Activated CD4-positive, alpha-beta memory T cell treated with anti-CD3 and anti-CD28 coated beads for 36 hours (primary cell): ENCODE measurements at places on chromosomes 11 and 22. TPM values are rescaled to one million over a fixed set of nuclear protein-coding genes. Genes with fewer than 3 reads are reported as not detected.

DNA sequence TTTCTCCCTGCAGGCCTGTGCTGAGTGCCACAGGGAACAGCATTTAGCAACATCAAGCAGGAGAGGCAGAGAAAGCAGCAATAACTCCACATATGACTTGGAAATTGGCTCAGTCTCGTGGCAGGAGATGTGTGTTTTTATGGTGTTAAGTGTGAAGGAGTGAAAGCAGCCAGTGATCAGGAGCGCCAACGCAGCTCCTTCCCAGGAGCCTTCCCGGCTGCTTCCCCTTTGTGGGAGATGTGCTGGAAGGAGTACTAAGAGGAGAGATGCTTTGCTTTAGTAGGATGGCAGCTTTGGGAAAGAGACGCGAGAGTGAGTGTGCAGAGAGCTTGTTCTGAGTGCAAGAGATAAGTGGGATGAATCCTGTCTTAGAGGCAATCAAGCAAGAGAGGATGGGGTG lies 54.7 kb upstream of the KIRREL3 start:
- DNase-seq: no peak

DNA sequence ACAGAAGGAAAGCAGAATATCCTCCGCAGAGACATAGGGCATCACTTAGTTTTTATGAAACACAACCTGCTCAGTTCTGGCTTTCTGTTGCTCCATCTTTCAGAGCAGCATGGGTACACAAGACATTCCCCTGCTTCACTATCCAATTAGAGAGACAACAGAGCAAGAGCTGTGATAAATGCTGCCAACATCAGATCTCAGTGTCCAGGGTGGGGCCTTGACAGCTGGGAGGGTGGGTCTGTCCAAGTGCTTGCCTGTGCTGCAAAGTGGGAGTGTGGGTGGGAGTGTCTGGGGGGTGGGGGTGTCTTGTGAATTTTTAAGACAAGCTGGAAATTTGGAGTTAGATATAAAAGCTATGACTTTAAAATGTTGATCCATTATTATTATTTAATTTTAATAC lies 369.6 kb downstream of the TENM4 start:
- no peak for DNase-seq

DNA sequence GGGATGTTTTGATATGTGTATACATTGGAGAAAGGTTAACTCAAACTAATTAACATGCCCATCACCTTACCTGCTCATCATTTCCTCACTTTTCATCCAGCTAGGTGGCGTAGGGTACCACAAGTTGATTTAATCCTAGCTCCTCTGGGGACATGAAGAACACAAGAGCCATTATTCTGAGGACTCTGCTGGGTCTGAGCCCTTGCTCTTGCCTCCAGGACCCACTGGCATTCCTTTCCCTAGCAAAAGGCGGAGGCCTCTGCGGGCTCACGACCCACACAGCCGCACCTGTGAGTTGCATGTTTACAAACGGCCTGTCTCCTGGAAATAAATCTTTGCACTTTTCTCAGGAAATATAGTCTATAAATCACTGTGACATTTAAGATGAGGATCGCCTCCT lies 871.9 kb downstream of the TBC1D22A start:
- DNase-seq: no peak

GRCh38 chr22:38792833-38793232 lies 1.1 kb downstream of the DNAL4 start:
- DNase-seq: peak; percentile 45

- no peak for DNase-seq
Measured at GRCh38 chr22:25629613-25630012, 65.1 kb downstream of the GRK3 start.

DNA sequence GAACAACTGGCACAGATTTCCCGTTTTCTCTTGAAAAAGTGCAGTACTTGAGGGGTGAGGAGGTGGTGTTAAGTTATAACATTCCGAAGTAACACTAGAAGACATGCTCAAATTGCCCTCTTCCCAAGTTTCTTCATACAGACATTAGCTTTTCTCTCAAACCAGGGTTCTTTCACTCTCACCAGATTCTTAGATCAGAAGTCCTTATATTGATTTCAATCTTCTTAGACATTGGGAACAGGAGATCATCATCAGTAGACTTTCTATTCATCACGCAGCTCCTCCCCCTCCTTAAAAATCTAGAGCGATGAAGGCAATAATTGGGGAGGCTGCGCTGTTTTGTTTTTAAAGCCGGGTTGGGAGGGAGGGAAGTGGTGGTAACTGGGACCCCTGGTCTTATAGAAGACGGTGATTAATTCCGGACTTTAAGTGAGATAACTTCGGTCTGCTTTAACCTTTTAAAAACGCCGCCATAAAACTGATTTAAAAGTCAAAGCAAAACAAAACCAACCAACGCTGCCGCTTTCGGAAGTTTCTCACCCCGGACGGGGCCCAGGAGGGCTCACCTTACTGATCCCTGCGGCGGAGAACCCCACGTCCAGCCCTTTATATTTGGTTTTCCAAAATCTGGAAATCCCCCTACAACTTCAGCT lies 665 bp downstream of the USP28 start:
- DNase-seq: no peak

- no peak for DNase-seq
Measured at GRCh38 chr22:27835446-27835845, 33.9 kb upstream of the MN1 start.

DNA sequence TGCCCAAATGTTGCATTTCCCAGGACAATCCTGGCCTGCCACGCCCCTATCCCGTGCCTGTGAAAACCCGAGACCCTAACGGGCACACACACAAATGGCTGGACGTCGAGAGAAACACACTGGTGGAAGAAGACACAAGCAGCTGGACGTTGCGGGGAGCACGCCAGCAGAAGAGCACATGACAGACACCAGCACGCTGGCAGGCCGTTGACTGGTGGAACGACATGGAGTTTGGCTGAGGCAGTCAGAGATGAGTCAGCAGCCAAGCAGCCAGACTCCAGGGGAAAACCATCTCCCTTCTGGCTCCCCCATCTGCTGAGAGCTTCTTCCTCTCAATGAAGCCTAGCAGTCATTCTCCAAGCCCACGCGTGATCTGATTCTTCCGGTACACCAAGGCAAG lies 606.7 kb upstream of the LRRC4C start:
- DNase-seq: no peak

GRCh38 chr11:47918370-47918690 lies 62.0 kb upstream of the PTPRJ start:
- DNase-seq: no peak

- DNase-seq: no peak
Measured at GRCh38 chr11:71458146-71459070, 5.4 kb downstream of the NADSYN1 start.

DNA sequence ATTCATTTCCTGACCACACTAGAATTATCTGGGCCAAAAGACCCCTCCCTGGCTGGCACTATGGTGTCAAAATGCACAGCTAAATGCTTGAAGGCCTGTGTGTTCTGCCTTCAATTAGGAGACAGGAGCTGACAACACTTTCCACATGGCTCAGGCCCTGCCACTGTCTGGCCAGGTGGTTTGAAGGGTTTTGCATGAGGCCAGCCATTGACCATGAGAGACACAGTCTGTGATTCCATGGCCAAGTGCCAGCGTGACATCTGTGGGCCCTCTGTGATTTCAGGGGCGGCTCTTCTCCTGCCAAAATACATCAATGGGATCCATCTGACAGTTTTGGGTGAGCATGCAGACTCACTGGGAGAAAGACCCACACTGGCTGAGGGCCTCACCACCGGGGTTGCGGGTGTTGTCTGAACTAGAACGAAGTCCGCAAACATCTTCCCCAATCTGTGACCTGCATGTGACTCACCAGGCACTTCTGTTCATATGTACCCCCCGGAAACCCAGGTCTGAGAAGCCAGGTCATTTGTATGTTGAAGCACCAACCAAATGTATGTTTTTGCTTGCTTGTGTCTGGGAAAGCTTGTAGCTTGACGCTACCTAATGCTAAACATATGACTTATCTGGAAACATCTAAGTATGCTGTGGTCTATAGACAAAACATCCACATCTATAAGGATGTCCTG lies 20.7 kb upstream of the NAV2 start:
- no peak for DNase-seq

DNA sequence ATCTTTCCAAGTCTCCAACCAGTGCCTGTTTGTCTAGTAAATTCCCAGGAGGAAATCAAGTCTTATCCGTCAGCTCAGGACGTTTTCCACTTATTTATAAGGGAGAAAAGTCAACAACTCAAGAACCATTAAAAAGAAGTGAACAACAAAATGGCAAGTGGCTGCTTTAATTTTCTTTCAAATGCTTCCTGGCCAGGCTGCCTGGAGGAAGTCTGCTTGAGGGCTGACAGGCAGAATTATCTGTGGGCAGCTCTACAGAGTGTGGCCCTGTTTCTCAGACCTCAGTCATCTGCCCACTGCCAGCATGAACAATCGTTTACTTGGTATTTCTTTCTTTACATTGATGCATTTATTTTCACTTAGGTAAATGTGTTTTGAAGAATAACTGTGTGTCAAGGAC lies 281.9 kb upstream of the ISX start:
- DNase-seq: no peak

DNA sequence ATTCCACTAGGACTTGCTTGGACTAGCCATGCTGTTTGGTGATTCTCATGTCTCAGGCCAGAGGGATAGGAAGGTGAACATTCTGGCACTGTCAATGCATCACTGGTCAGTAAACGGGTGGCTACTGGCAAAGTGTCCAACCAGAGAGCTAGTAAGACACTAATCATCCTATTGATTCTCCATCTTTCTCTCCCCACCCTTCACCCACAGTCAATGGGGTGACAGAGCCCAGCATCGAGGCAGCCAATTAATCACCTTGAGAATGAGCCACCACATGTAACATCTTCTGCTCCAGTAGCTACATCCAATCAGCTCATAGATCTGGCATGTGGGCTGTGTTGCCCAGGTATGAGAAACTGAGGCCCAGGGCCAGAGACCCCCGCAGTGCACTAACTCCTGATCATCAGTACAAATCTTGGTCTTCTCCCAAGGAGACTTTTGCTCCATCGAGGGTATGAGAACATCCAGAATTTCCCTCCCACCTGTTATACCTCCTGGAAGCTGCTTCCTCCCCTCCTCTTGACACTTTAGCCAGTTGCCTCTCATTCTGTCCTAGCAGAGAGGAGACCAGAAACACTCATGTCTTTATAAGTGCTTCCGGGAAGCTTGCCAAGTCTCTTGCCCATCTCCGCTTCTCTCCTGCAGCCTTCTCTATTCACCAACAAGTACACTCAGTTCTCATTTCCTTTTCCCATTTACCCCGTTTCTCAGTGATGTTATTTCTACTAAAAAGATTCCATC lies 17.0 kb downstream of the HTR3A start:
- no peak for DNase-seq

GRCh38 chr11:74546752-74547151 lies 45.6 kb upstream of the POLD3 start:
- DNase-seq: no peak

- DNase-seq: no peak
Measured at GRCh38 chr22:25084405-25085107, 115.1 kb upstream of the CRYBB3 start.

DNA sequence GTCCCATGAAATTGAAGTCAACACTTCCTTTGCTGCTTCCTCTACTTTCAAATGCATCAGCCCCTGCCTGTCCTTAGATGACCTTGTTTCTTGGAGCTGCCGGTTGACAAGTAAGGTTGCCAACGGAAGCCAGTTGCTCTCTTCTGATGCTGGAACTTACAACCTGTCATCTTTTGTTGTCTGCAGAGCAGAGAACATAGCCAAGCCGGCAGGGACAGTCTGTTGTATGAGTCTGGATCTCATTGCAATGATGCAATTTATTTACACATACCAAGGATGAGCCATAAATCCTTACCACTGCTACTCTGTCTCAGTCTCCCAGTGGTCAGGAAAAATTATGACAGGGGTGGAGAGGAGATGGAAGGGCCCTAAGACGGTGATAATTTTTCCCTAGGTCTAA lies 151.4 kb downstream of the BLID start:
- DNase-seq: no peak

- no peak for DNase-seq
Measured at GRCh38 chr11:131808470-131808869, 438.1 kb downstream of the NTM start.

DNA sequence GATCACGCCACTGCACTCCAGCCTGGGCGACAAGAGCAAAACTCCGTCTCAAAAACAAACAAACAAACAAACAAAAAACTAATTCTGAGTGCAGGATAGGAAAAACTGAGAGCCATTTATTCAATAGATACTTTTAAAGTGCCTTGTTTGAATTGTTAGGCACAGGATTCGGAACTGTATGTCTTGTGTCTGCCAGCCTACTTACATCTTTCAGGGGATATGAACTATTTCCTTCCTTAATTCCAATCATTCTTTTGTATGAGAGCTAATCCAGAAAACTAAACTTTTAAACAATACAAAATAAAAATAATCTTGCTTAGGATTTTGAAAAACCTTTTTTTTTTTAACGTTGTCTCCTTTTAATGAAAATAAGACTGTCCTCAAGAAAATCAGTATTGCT lies 12.6 kb downstream of the UVRAG start:
- DNase-seq: no peak

GRCh38 chr11:66894141-66894540 lies 37.3 kb downstream of the LRFN4 start:
- DNase-seq: no peak

GRCh38 chr22:39522567-39523300 lies 2.4 kb downstream of the ATF4 start:
- peak; percentile 51 for DNase-seq

GRCh38 chr11:70694371-70694770 lies 296.0 kb downstream of the CTTN start:
- no peak for DNase-seq

GRCh38 chr11:76023236-76024068 lies 182.8 kb downstream of the WNT11 start:
- no peak for DNase-seq

DNA sequence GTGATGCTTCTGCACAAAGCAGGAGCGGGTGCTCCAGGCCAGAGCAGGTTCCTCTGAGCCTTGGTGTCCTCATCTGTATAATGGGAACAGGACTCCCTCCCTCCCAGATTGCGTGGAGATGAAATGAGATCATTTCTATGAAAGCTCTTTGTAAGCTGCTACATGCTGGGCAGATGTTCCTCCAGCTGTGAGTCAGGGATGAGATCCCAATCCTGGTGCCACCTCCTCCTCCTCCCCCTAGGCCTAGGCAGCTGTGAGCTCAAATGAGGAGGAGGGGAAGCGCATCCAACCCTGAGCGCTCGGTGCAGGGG lies 7.0 kb upstream of the CABP2 start:
- DNase-seq: no peak

GRCh38 chr11:82229341-82229740 lies 504.3 kb downstream of the FAM181B start:
- DNase-seq: no peak

Gene APOL5
- not detected for total RNA-seq

Gene PPP6R3
- total RNA-seq: 108 TPM

Gene PIH1D2
- total RNA-seq: 0.36 TPM

Gene KCNQ1
- 10.8 TPM for total RNA-seq

Gene PTPN5
- not detected for total RNA-seq

Gene P2RY6
- total RNA-seq: not detected

Gene DGAT2
- 2.5 TPM for total RNA-seq

Gene PATE1
- not detected for total RNA-seq

Gene CYB5R2
- total RNA-seq: 4.7 TPM

Gene GGTLC3
- not detected for total RNA-seq

Gene PANX2
- 3.5 TPM for total RNA-seq

Gene LIPT2
- total RNA-seq: 3.3 TPM

Gene SEPTIN3
- 2.2 TPM for total RNA-seq

Gene NCAM1
- total RNA-seq: not detected
